ENCODE measurements at places on chromosomes 6 and 20.
A peak's percentile ranks its signal among the peaks of the same experiment; 100 is the strongest.

GRCh38 chr20:19259141-19259591, 46.7 kb downstream of the SLC24A3 start:
- DNase-seq = no peak

GRCh38 chr20:35901678-35902544, 52.4 kb downstream of the SCAND1 start:
- DNase-seq = peak; percentile 82

DNA sequence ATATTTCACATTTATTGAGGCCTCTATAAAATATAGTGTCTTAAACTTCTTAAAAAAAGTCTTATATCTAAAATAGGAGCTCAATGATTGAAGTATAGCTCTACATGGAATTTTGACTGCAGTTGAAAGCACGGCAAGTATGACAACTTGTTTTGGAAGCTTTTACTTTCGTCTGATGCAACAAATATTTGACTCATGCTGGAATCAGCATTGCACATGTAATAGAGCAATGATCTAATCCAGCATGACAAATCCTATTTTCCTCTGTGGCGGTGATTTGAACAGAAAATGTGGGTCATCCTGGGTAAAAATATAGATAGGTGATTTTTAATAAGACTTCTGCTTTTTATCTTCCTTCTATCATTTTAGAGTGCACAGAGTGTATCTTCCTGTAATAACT, 111.6 kb downstream of the TINAG start:
- peak; percentile 72 for DNase-seq

GRCh38 chr20:25376236-25376635, 14.4 kb downstream of the ABHD12 start:
- DNase-seq = no peak

DNA sequence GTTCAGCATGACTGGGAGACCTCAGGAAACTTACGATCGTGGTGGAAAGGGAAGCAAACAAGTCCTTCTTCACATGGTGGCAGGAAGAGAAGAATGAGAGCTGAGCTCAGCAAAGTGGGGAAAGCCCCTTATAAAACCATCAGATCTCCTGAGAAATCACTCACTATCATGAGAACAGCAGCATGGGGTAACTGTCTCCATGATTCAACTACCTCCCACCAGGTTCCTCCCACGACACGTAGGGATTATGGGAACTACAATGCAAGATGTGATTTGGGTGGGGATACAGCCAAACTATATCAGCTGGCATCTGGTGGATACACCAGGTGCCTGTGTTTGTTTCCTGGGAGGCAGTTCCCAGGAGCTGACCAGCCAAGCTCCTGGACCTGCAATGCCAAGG, 4.9 kb downstream of the DDO start:
- no peak for DNase-seq

- DNase-seq = peak; percentile 56
Observed at GRCh38 chr6:43123461-43124314, 47.4 kb upstream of the SRF start.

DNA sequence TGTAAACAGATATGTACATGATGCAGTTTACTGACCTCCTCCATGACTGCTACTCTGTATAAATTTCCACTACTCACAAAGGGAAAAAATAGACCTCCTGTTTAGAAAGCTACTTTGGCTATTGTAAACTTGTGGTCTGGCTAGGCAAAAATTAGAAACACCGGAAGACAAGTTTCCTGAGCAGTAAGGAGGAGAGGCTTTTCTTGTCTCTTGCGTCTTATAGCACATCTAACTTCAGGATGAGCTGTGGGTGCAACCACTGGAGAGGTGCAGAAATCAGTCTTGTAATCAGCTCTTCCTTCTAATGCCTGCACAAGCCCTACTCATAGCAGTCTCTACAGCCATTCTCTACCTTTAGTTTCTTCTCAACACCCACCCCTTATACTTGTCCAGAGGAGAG, 296.5 kb upstream of the SLC35B3 start:
- no peak for DNase-seq

DNA sequence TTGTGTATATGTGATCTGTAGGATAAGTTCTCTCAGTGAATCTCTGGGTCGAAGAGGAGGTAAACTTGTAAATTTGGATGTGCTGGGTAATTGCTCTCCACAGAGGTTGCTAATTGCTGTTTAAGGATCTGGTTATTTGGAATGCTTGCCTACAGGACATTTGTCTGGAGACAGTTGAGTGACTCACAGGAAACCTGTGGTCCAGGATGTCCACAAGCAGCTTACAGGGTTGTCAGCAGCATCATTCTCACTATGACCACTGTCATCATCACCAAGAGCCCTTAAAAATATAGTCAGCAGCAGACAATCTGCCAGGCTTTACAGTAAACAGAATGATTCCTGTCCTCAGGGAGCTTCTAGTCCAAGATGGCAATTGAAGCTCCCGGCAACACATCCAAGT, 31.2 kb upstream of the KCNK5 start:
- DNase-seq = no peak

- no peak for DNase-seq
Observed at GRCh38 chr6:24554474-24554873, 59.7 kb downstream of the ALDH5A1 start.

DNA sequence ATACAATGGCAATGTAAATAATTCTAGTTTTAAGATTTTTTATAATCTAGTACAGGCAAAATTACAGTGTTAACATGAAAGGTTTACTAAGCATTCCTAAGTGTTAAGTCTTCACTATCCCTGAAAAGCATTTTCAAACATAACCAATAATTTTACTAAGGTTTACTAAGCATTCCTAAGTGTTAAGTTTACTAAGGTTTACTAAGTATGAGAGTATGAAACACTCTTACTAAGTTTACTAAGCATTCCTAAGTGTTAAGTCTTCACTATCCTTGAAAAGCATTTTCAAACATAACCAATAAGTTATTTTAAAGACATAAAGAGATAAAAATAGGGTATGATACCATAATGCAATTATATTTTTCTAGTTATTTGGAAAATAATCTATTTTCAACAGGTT, 82.6 kb downstream of the PRSS35 start:
- DNase-seq = no peak

DNA sequence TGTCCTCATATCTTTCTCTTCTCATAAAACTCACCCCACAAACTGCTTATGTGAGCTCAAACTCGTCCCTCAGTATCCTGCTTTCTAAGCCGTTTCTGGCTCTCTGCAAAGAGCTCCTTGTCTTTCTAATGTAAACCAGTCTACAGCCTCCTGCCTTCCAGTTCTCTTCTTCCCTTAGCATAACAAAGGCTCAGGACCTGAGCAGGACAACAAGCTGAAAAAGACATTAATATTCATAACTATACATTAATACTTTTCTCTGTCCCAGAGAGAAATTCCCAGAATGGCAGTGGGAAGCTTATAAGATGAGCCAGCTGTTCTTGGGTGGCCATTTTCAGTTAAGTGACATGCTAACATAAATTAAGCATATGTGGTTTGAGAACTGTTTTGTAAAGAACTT, 207.0 kb upstream of the TCF21 start:
- no peak for DNase-seq

DNA sequence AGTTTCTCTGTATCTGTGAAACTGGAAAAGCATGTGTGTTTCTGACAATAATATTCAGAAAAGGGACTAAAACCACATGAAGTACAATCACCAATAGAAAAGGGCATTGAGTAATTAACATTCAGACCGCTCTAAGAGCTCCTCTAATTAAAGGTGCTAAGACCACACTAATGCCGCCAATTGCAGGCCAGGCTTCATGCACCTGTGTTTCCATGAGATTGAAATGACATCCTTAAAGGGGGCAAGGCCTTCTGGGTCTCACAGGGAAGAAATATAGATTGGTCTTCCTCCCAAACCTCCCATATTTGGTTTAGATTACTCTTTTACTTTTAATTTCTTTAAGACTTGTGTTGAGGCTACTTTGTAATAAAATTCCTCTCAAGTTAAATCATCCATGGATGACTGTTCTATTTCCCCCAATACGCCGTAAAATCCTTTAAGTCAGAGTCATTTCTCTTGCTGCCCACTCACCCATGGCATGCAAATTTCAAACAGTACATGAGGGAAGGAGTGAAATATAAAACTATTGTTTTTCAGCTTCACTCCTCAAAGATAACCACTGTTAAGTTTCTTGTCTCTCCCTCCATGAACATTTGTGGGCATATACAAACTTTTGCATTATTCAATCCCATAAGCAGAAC, 110.6 kb downstream of the UBE3D start:
- DNase-seq = peak; percentile 64

- no peak for DNase-seq
Observed at GRCh38 chr6:36362551-36363370, 24.7 kb downstream of the ETV7 start.

- peak; percentile 79 for DNase-seq
Observed at GRCh38 chr20:50085481-50086365, 27.2 kb downstream of the UBE2V1 start.

DNA sequence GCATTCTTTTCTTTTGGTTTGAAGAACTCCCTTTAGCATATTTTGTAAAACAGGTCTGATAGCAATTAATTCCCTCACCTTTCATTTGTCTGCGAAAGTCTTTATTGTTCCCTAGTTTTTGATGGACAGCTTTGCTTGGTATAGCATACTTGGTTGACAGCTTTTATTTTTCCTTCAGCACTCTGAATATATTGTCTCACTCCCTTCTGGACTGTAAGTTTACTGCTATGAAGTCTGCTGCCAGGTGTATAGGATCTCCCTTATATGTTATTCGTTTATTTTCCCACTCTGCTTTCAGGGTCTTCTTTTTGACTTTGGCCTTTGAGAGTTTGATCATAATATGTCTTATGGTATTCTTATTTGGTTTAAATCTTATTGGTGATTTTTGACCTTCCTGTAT, 47.7 kb upstream of the SNAP91 start:
- no peak for DNase-seq

GRCh38 chr6:41371461-41371991, 36.1 kb downstream of the NCR2 start:
- peak; percentile 73 for DNase-seq
